ENCODE measurements at places on chromosomes 1 and 21. TPM values are rescaled to one million over a fixed set of nuclear protein-coding genes. Genes with fewer than 3 reads are reported as not detected.

The DTL gene
- total RNA-seq = 7.8 TPM

The RALGPS2 gene
- total RNA-seq = 13.0 TPM

The NUDT4B gene
- 20.7 TPM for total RNA-seq

The SPRR2A gene
- not detected for total RNA-seq

The PLCH2 gene
- not detected for total RNA-seq

The SNX7 gene
- total RNA-seq = 31.4 TPM

The PRPF38A gene
- total RNA-seq = 12.1 TPM

The DPT gene
- total RNA-seq = not detected

The ATP1B1 gene
- total RNA-seq = 23.6 TPM

The SLC37A1 gene
- total RNA-seq = 1.8 TPM

The MORN1 gene
- 11.5 TPM for total RNA-seq

The WNT9A gene
- 0.29 TPM for total RNA-seq

The STUM gene
- not detected for total RNA-seq

The IGSF3 gene
- total RNA-seq = 0.35 TPM

The PRR9 gene
- total RNA-seq = not detected

The FCGR2B gene
- total RNA-seq = not detected

The AXDND1 gene
- total RNA-seq = not detected

The TRPM2 gene
- not detected for total RNA-seq

The CLCA1 gene
- total RNA-seq = not detected

The OR2L2 gene
- total RNA-seq = not detected

The SPATA46 gene
- total RNA-seq = not detected

The PSMA5 gene
- 60.3 TPM for total RNA-seq

The AMY1B gene
- total RNA-seq = not detected

The C1orf226 gene
- total RNA-seq = 1.2 TPM

The OR2T12 gene
- not detected for total RNA-seq

The PROK1 gene
- not detected for total RNA-seq

The HSD3B1 gene
- total RNA-seq = not detected

The MGST3 gene
- total RNA-seq = 181 TPM

The ZNF648 gene
- total RNA-seq = not detected

The CYP4A11 gene
- not detected for total RNA-seq

The SON gene
- total RNA-seq = 71.8 TPM

The ANKRD65 gene
- total RNA-seq = 6.6 TPM

The HAO2 gene
- total RNA-seq = not detected

The AK4 gene
- 1.6 TPM for total RNA-seq

The TRIM17 gene
- total RNA-seq = 0.53 TPM

The FAM110D gene
- total RNA-seq = not detected

The SYNC gene
- total RNA-seq = 19.5 TPM

The CFHR1 gene
- 0.29 TPM for total RNA-seq

The COL8A2 gene
- total RNA-seq = 6.2 TPM

The C1orf141 gene
- not detected for total RNA-seq

The NIPAL3 gene
- total RNA-seq = 61.5 TPM

The S100A3 gene
- total RNA-seq = 5.8 TPM

The ENSA gene
- total RNA-seq = 104 TPM

The PLA2G2D gene
- not detected for total RNA-seq

The TDRD5 gene
- not detected for total RNA-seq

The KRTAP19-1 gene
- not detected for total RNA-seq

The FBXO2 gene
- total RNA-seq = not detected

The PLA2G4A gene
- total RNA-seq = 4.0 TPM
